Activated CD8-positive, alpha-beta memory T cell treated with anti-CD3 and anti-CD28 coated beads for 4 hours (primary cell): ENCODE measurements at places on chromosomes 2 and 18.

DNA sequence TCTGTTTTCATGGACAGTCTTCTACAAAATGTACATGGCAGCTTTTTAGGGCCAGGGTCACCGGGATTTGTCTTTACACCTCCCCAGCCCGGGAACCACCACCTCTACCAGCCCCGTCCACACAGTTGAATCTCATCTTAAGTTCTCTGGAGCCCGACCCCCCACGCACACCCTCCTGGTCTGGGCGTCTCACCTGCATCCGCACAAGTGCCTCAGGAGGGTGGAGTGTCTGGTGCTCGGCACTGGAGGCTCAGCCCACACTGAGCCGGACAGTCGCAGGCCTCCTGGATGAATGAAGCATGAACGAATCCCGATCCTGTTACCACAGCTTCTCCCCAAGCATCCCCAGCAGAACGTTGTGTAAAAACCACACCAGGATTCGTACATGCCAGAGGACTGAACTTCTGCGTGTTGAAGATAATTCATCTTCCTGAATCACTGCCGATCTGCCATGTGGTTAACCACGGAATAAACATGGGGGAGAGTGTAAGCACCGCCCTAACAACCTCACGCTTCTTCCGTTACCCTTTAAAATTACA, 162.0 kb downstream of the RTP5 start:
- peak; percentile 30 for DNase-seq

DNA sequence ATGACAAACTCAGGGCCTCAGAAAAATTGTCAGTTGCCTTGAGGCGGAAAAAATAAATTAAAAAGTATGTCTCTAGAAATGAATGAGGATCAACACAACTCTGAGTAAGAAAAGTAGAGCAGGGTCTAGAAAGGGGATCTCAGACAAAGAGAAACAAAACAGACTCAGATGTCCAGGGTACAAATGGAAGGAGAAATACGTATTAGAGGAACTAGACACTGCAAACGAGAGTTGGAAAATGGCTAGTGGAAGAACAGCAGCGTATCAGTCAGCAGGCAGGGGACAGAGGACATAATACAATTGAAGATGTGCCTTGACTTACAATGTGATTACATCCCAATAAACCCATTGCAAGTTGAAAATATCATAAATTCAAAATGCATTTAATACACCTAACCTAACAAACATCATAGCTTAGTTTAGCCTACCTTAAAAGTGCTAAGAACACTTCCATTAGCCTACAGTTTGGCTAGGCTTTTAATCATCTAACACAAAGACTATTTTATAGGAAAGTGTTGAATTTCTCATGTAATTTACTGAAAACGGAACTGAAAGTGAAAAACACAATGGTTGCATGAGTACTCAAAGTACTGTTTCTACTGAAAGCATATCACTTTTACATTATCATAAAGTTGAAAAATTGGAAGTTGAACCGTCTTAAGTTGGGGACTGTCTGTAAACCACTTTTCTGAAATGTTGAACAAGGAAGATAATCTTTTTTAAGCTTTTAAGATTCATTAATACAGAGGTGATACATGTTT, 182.8 kb downstream of the NBAS start:
- no peak for DNase-seq

GRCh38 chr18:49663899-49664890, 102.3 kb downstream of the LIPG start:
- DNase-seq, result no peak

DNA sequence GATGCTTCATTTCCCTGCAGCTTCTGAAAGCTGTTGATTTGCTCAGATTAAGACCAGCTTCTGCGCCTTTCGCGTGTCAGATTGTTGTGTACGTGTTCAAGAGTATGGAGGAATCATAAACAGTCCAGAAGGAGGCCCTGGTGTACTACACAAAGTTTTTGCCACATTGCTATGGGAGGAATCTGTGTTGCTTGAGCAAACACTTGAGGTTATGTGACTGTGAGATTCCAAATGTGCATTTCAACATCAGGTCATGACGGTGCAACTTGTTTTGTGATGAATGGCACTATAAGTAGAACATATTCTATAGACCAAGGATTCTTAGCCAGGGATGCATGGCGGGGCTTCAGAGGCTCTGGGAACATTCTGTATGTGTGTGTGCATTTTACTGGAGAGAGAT, 35.0 kb downstream of the SRSF7 start:
- no peak for DNase-seq

GRCh38 chr2:141824790-141825189, 306.0 kb downstream of the LRP1B start:
- DNase-seq, result no peak

DNA sequence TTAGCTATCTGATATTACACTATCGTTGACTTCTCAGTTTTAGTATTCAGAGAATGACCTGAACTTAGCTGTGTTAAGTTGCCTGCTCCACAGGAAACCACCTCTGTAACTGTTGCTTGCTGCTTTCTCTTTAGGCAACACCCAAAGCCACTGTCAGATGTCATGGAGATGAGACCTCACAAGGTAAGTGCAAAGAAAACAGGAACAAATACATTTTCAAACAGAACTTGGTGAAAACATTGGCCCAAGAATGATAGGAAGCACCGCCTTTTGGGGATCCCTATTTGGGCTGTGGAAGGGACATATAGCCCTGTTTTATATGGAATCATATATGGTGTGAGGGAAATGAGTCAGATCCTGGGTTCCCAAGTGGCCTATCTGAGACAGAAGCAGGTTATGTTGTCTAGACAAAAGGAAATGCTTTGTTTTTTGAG, 143.4 kb downstream of the UBE2E3 start:
- DNase-seq, result peak; percentile 43

- no peak for DNase-seq
Observed at GRCh38 chr2:98114643-98115330, 27.8 kb downstream of the VWA3B start.

GRCh38 chr2:43158259-43158880, 68.0 kb downstream of the ZFP36L2 start:
- no peak for DNase-seq

GRCh38 chr18:38957736-38958135, 1392.1 kb upstream of the CELF4 start:
- DNase-seq, result no peak
